ENCODE measurements at places on chromosomes 5 and 9.

GRCh38 chr9:34084562-34084961 lies 35.9 kb upstream of the UBAP2 start:
- no peak for DNase-seq

DNA sequence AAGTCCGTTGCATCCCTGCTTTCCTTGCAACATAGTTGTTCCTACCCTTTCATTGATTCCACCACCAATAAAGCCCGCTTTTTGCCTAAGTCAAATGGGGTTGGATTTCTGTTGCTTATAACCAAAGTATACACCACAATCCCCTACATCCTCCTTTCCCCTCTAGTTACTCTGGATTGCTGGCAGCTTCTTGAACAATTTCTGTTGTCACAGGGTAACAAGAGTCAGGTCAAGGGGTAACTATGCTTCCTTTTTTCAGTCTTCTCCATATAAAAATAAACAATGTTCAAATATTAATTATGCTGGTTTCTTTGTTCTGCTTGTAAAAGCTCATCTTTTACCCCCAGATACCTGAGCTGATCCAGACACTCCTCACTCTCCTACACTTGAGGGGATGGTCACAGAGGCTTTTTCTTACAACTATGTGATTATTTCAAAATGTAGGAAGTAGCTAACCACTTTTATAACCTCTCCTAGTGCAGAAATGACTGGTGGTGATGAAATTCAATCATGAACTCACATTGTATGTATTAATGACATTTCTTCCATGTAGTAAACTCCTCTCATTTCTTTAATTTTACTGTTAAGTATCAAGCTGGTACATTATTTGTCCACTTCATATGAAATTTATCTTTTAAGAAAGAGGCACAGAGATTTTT lies 136.5 kb downstream of the SNX18 start:
- no peak for DNase-seq

- no peak for DNase-seq
These were observed 408.3 kb downstream of the MED10 start for GRCh38 chr5:5969942-5970483.

- DNase-seq: no peak
These were observed 33.5 kb downstream of the ANXA6 start for GRCh38 chr5:151123897-151124751.

GRCh38 chr9:132637351-132637750 lies 32.4 kb downstream of the DDX31 start:
- DNase-seq: no peak

DNA sequence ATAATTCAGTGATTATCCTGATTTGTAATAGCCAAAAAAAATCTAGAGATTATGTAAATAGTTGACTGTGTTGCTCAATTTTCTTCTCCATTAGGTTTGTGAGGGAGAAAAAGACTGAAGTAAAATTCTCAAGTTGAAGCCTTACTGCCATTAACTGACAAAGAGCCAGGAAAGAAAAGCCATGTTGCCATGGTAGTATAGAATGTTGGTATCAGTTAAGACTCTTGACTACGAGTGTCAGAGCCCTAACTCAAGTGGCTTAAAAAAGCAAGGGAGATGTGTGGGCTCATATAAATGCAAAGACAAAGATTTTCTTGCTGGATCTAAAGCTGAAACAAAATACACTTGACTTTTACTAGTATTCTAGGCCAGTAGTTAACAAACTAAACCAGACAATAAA lies 571.7 kb downstream of the KCTD16 start:
- no peak for DNase-seq

GRCh38 chr5:131533836-131534235 lies 101.2 kb downstream of the RAPGEF6 start:
- no peak for DNase-seq

DNA sequence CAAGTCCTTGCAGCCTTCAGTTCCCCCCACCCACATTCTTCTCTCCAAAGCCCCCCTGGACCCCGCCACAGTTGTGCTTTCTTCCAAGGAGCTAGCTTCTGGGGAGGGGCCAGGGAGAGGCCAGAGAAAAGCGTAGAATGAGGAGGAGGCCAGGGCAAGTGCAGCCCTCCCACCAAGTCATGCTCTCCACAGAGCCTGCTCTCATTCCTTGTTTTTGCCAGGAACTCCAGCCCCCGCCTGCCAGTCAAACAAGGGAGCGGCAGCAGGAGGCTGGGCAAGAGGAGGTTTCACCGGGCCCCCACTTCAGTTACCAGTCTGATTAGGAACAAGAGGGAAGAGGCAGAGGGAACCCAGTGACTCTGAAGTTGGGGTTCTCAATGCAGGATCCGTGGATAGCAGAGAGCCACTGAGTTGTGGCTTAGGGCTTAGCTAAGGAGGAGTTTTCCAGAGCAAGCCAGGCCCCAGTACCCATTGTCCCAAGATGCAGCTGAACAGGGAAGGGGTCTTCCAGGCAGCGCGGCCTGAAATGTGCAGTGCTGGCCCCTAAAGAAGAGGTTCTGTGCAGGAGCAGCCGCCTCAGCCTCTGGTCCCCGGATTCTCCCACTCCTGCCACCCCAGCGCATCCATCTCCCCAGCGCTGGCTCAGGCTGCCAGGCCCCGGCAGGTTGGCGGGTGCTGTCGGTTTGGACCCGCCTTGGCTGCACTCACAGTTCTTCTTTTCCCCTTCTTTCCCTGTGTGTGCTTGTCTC lies 120.6 kb downstream of the DAB2IP start:
- no peak for DNase-seq

GRCh38 chr9:71479621-71480020 lies 288.7 kb downstream of the CEMIP2 start:
- no peak for DNase-seq

- DNase-seq: no peak
These were observed 171.2 kb upstream of the MPDZ start for GRCh38 chr9:13450723-13451122.

DNA sequence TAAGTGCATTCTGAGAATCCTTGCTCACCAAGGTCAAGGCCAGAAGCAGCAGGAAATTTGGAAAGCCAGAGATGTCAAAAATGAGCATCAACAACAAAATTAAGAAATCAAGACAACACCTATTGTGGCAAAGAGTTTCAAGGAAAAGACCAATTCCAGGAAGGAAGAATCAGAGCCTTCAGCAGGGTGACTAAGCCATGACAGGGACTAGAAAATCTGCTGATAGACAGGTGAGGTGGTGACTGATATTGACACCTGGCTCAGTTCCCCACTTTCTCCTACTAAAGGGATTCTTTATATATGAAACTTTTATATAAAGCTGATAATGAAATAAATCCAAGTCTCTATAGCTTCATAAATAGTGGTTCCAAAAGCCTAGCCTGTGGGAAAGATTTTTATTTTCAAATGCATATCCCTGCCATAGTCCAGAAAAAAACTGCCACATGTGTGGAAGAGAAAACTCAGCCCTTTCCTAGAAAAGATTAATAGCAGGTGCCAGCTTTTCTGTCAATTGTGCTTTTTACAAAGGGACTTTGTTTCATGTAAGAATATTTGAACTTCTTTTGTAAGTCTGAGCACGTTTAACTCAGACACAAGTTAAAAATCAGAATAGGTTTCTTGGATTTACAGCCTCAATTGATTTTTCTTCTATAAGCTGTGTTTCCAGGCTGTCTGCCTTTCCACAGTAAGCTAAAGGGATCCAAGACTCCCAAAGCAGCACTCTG lies 81.1 kb upstream of the GRAMD2B start:
- DNase-seq: no peak

DNA sequence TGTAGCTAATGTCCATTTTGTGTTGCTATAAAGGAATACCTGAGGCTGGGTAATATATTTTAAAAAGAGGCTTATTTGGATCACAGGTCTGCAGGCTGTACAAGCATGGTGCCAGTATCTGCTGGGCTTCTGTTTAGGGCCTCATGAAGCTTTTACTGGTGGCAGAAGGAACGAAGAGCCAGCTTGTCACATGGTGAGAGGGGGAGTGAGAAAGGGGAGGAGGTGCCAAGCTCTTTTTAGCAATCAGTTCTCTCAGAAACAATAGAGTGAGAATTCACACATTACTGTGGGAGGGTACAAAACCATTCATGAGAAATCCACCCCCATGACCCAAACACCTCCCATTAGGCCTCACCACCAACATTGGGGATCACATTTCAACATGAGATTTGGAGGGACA lies 340.9 kb downstream of the RASEF start:
- DNase-seq: no peak

- DNase-seq: no peak
These were observed 98.9 kb downstream of the MAN2A1 start for GRCh38 chr5:109788596-109788995.

- DNase-seq: no peak
These were observed 9.0 kb downstream of the PPP3R2 start for GRCh38 chr9:101585740-101586139.

DNA sequence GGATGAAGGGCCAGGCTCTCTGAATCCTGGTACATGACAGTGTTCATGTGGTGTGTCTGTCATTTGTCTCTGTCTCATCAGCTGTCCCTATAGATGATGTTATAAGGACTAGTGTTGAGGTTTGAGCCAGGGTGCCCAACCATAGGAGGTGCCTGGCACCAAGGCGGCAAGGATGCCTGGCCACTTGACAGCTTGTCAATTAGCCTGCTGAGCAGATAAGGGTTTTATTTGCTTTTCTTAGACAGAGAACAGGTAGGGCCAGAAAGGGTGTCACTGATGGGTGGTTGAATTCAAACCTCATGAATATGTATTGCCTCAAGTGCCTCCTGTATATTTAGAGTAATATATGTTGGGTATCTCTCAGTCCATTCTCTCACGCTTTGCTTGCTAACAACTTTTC lies 30.1 kb upstream of the AUH start:
- DNase-seq: no peak

GRCh38 chr9:13082796-13083195 lies 196.7 kb downstream of the MPDZ start:
- no peak for DNase-seq

GRCh38 chr5:134464988-134465815 lies 53.5 kb upstream of the CDKN2AIPNL start:
- DNase-seq: no peak

GRCh38 chr5:150192462-150192861 lies 2.6 kb downstream of the SLC6A7 start:
- DNase-seq: no peak

DNA sequence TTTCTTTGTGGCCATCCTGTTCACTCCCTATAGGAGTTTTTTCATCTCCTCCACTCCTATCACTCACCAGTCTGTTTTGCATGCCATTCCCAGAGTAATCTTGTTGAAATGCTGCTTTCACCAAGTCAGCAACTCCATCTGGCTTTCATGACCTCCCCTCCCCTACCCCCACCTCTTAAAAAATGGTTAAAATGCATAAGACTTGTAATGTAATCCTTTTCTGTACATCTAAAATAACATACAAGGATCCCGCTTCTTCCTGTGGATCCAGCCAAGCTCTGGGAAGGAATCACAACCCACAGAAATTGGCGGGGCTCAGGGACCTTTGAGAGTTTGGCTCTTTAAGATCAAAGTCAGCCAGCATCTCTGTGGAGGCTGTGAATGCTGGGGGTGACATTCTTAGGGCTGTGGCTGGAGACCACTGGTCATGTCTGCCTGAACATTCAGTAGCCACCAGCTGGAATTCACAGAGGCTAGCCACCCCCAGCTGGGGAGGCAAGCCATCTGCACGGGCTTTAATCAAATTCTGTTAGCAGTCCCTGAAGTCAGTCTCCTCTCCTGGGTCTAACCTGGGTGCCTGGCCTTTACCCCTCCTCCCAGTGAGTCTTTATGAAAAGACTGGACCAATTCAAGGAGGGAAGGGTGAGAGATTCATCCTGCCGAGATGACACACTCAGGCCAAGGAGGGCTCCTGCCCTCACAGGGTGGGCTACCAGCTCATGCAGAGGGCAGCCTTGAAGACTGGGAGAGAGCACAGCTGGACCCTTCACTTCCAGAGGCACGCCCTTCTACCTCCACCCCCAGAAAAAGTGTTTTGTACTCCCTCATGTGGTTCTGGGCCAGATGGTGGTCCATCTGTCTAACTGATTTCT lies 132.9 kb downstream of the LIFR start:
- no peak for DNase-seq

DNA sequence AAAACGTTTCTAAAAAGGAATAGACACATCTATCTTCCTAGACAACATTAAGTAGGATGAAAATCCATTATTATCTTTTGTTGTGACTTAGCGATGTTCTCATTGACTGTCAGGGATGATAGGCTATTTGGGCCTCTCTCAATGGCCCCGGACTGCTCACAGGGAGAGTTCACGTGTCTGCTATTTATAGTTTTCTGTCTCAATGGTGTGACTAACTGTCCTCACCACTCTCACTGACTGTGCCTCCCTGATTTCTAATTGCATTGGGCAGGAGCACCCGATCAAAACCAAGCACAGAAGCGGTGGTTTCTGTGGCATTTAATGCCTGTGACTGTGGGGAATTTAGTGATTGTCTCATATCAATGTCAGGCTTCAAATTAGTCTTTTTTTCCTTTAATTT lies 286.7 kb upstream of the KLF9 start:
- DNase-seq: no peak

GRCh38 chr9:100355561-100355960 lies 2.8 kb upstream of the TEX10 start:
- no peak for DNase-seq

DNA sequence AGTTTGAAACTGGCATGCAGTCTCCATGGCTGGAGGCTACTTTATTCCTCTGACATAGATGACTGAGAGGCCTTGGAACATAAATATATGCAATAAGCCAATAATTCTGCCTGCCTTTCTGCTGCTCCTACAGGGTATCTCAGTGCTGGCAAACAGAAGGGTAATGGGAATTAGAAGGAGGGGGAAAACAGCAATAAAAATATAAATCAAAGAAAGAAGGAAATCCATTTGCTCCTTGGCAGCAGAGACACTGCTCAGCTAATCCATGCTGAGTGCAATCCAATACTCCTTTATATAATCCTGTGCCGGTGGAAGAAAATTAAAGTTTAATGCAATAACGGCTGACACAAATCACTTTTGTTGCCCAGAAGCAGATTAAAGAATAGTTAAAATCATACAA lies 478.9 kb downstream of the SPATA31D1 start:
- no peak for DNase-seq

- DNase-seq: no peak
These were observed 5.5 kb downstream of the ARHGEF37 start for GRCh38 chr5:149586708-149587318.

- DNase-seq: no peak
These were observed 43.9 kb downstream of the PCDH1 start for GRCh38 chr5:141834331-141834730.

DNA sequence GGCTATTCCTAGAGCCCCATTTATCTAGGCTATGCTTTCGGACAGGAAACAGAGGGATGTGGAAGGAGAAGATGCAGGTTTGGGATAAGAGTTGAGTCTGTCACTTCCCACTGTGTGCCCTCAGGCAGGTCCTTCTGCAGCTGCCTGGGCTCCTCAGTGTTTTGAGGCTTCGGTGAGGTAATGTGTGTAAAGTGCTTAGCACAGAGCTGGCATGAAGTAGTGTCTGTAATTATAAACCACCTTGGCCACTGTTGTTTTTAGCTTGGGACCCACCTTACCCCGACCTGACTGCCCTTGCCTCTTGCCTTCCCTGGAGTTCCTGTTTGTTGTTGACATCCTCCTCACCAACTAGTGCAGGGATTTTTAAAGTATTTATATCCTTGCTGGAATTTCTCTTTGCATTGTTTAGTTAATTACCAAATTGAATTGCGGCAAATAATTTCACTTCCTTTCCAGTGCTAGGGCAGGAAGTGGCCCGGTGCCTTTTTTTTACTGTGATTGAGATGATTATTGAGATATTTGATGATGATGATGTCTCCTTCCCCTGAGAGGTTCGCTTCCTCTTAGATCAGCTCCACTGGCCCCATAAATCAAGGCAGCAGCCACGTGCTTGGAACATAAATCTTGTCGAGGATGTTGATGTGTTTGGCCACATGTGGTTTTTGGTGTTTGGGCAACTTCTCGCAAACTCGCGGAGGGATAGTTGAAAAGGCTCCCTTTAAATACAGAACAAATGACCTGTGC lies 38.3 kb upstream of the DAB2IP start:
- DNase-seq: no peak

Data from HS-5 (cell line).